ENCODE measurements at places on chromosomes 1 and 21.

DNA sequence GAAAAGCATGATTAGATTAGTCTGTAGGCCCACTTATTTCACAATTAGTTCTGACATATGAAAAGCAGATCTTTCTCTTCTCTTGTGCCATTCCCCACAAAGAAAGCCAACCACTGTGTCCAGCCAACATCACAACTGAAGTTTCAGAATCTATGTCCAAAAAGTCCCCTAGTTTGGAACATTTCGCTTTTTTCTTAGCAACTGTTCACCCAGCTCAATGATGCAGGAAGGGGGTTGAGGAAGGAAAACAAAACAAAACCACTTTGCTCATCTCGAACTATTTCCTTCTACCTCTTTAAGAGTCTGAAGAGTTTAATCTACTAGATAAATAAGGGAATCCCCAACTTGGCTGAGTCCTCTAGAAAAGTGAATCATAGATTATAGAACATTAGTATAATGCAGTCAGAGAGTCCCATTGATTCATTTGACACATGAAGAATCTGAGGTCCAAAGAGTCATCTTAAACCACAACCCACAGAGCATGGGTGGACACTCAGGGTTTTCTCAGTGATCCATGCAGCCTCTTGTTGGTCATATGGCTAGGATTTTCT lies 159.3 kb upstream of the SGIP1 start:
- no peak for DNase-seq

DNA sequence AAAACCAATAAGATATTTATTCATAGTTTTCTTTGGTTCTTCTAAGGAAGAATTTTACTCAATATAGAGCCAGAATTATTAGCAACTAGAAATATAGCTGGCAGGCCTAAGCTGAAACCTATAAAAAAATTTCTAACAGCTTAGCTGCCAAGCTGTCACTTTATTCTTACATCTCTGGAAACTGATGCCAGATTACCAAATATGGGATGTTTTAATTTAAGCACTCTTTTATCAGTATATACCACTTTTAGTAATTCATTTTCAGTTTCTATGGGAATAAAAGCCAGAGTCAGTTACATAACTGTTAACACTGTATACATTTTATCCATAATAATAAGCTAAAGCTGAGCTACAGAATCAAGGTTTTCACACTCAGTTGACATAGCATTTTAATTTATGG lies 68.7 kb upstream of the MPC2 start:
- DNase-seq: no peak

DNA sequence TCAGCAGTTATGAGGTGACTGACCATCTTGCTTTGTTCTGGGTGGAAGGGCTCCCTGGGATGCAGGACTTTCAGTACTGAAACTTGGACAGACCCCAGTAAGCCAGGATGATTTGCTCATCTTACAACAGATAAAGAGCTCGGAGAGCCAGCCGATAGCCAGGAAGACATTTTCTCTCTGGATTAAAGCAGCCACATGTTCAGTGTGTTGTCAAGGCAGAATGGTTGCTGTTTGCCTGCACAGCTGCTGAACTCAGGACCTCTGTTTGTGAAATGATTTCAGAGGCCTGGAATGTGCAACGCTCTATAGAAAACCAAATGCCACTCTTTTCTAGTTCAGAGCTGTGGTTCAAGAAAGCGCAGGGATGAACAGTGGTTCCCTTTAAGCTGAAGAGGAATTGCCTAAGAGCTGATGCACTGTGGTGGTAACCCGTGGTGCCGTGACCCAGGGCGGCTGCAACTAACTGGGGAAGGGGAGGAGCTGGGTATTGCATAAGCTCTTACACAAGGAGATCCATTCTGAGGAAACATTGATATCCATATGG lies 40.7 kb downstream of the CASQ2 start:
- DNase-seq: no peak

DNA sequence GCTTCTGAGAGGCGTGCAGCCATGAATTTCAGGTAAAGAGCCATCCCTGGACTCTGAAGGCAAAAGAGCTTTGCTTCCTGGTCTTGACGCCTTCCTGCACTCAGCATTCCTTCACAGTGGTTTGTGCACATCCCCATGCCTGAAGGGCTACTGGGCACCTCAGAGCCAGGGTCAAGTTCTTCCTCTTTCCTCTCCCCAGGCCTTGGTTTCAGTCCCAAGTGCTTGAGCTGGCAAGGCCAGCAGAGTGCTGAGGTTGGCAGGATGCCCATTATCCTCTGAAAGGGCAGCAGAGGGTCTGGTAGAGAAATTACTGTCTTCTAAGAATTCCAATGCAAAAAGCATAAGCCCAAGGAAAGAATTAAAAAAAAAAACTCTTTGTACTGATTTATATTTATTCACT lies 1064.9 kb downstream of the TTLL7 start:
- DNase-seq: no peak

DNA sequence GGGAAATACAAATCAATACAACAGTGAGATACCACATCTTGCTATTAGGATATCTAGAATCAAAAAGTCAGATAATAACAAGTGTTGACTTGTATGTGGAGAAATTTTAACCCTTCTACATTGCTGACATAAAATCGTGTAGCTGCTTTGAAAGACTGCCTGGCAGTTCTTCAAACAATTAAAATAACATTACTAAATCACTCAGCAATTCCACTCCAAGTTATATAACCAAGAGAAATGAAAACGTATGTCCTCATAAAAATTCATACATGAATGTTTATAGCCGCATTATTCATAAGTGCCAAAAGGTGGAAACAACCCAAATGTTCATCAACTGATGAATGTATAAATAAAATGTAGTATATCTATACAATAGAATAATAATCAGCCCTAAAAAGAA lies 164.6 kb downstream of the RASAL2 start:
- no peak for DNase-seq

DNA sequence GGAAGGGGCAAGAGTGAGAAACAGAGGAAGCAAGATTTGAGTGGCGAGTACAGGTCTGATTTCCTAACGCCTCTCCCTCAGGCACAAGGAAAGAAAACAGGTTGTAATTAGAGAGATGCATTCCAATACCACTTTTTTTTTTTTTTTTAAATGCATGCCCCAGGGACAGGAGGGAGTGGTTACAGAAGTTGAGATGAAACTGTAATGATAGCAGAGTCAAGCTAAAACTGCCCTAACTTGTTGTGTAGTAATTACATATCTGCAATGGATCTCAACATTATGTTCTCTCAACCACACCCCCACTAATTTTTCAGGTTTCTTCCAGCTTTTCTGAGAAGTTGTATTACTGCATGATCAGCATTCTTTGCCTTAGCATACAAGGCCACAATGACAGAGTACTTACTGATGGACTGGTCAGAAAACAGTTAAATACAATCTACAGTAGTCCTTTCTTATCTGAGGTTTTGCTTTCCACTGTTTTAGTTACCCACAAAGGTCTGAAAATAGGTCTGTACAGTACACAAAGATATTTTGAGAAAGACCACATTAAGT lies 5.5 kb downstream of the ETV3 start:
- DNase-seq: no peak

- no peak for DNase-seq
Observed at GRCh38 chr1:97245682-97246081, 524.1 kb downstream of the PTBP2 start.

GRCh38 chr1:119009312-119009655 lies 21.1 kb upstream of the TBX15 start:
- DNase-seq: no peak

DNA sequence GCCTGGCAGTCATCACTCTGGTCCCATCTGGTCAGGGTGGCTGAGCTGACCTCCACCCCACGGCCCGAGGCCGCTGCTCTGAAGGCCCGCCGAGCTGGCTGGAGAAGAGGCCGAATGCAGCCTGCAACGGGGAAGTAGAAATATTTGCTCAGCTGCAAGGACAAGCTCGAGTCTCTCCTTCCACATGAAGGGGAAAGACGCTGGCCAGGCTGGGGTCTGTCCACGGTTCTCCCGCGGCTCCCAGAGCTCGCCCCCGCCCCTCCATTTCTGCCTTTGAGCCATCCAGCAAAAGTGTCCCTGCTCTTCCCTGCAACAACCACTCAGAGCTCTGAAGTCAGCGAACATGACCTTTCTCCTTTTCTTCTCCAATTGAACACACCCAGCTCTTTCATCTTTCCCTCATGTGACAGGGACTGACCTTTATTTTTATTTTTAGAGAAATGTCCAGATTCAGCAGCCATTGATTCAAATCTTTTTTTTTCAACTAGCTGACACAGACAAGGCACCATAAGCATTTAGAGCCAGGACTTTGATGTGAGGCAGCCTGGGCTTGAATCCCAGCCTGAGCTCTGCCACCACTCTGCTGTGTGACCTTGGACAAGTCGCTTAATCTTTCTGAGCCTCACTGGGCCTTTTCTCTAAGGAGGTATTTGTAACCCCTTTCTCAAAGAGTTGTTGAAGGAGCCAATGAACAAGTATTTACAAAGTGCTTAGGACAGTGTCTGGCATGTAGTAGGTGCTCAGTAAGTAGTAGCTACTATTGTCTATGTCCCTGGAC lies 149.3 kb upstream of the WNT4 start:
- DNase-seq: no peak

DNA sequence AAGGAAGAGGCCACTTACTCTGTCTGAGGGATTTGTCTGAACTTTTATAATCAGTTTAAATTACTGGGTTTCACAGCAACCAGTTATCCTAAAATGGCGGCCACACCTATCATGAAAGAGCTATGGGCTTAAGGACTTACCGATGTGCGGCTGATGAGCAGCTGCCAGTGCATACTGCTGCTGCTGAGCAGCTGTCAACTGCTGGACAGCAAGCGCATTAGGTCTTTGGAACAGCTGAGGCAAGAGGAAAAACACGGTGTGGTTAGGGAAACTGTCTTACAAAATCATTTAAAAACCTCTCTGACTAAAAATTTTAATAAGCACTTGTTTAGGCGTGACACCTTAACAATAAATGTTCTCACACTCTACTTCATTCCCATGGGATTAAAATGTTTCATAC lies 72.6 kb upstream of the SDC3 start:
- DNase-seq: no peak

DNA sequence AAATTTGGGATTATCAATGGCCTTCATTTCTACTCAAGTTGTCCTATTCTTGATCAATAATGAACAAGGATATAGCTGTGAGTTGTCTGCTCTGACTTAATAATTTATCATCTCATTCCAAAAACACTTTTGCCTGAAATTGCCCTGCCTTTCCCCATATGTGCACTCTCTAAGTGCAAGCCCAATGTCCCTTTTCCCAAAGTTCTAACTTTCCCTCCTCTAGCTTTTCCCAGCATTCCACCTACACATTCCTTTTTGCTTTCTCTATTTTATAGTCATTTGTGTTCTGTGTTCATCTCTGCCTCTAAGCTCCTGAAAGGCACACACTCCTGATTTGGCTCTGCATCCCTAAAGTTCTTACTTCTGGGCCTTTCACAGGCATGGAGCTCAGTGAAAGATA lies 34.7 kb downstream of the SUSD4 start:
- DNase-seq: no peak

DNA sequence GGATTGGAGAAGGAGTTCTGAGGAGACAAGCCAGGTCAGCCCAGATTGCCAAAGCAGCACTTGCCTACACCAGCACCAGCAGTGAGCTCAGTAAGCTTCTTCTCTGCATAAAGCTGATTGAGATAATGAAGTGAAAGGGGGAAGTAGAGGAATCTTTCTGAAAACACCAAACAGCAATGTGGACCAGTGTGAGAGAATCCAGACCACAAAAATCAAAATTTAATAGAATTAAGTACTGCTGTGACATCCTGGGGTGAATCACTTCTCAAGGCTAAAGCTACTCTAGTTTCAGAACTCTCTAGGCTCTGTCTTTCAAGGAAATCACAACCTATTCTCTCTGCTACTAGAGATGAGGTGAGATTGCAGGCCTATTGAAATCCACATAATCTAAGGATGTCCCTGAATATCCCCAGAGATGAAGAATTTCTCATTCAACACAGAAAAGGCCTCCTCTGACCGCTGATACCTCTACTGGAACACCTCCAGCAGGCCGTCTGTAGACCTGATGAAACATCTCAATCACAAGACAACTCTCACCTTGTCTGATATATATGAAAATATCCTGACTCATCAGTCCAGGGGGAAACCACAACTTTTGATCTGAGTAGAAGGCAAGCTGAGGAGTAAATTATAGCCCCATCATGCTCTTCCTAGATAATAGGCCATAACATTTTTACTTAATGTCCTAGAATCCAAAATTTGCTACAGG lies at the start of gene FCRL4:
TSS of gene FCRL4 (minus strand) at position 127 of the 709 bp plus-strand sequence. CDS start 141 bp downstream, outside the sequence.
- DNase-seq: no peak

DNA sequence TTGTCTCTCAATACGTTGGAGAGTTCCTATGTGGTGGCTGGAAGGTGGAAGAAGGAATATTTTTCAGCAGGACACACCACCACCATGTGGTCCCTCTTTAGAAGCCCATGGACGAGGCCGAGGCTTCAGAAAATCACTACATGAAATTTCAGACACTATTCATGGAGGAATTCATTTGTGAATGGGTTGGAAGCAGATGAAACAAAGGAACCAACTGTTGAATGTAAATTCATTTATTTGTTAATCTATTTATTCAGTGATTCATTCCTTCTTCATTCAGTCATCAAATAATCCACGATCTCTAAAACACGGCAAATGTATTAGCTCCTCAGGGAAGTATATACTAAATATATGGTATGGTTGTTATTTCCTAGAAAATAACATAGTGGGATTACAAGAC lies 12.2 kb downstream of the SLC35F3 start:
- no peak for DNase-seq

GRCh38 chr21:45976701-45977311 lies 4.8 kb upstream of the COL6A1 start:
- no peak for DNase-seq

DNA sequence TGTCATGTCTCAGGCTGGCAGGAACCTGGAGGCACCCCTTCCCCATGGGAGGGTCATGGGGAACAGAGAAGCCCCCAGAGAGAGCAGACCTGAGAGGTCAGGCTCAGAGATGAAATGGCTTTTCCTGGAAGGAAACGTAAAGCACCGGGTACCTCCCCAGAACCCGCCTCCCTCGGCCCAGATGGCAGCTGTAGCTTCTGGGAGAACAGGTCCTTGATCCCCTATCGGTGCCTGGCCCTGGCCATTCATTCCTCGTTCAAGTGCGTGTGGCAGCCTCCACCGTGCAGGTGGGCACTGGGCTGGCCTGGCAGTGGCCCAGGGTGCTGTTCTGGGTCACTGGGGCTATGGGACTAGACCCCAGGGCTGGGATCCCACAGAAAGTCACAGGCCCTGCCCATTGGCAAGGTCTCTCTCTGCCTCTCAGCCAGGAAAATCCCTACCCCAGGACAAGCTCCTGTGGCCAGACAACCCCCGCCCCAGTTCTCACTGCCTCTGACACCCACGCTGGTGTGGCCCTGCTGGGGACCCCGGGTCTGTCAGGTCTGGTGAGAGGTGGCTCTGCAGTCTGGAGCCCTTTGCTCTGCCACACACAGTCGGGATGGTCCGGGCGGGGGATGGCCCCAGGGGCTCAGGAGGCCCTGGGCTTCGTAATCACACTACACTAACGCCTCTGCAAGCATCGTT lies 183.2 kb upstream of the VAMP3 start:
- DNase-seq: no peak

GRCh38 chr1:205188098-205188497 lies 23.4 kb downstream of the DSTYK start:
- DNase-seq: no peak

DNA sequence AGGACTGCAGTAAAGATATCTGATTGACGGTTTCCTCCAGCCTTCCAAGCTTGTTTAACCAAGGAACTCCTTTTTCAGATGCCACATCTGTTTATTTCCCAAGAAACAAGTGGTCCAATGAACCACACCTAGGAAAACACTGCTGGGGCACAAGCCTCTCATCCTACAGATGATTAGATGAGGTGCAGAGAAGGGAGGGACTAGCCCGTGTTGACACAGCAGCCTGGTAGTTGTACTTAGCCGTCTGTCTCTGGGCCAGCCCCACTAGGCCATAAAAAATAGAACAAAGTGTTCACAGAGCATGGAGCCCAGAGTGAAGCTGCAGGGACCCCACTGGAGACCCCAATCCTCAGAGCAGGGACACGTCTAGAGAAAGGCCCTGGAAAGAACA lies 32.1 kb downstream of the LRP8 start:
- no peak for DNase-seq

Data from caudate nucleus (tissue), 63 donors.